CD4-positive, alpha-beta T cell treated with Interleukin-15 for 4 hours (primary cell): ENCODE measurements at places on chromosomes 7 and 10.

DNA sequence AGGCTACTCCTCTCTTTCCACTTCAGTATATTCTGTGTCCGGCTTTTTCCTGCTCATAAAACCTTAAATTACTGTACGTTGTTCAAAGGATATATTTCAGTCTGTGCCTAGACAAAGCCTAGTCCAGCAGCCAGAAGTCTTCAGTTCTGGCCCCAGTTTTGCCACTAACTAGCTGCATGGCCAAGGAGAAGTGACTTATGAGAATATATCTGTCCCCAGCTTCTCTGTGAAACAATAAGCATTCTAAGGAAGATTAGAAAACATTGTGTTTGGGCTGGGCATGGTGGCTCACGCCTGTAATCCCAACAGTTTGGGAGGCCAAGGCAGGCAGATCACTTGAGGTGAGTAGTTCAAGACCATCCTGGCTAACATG lies 105.0 kb upstream of the HDAC9 start:
- DNase-seq, result no peak

GRCh38 chr7:7976677-7977076 lies 8.1 kb downstream of the GLCCI1 start:
- DNase-seq, result no peak

- no peak for DNase-seq
These were observed 180.6 kb downstream of the SEMA3E start for GRCh38 chr7:83468251-83468739.

GRCh38 chr7:94160719-94161435 lies 156.7 kb upstream of the BET1 start:
- no peak for DNase-seq

GRCh38 chr7:134495546-134495945 lies 31.8 kb upstream of the AKR1B10 start:
- DNase-seq, result no peak

- no peak for DNase-seq
These were observed 77.4 kb downstream of the DLG5 start for GRCh38 chr10:77849039-77849664.
